Astrocyte of the cerebellum (primary cell): ENCODE measurements at places on chromosomes 7 and 10.

DNA sequence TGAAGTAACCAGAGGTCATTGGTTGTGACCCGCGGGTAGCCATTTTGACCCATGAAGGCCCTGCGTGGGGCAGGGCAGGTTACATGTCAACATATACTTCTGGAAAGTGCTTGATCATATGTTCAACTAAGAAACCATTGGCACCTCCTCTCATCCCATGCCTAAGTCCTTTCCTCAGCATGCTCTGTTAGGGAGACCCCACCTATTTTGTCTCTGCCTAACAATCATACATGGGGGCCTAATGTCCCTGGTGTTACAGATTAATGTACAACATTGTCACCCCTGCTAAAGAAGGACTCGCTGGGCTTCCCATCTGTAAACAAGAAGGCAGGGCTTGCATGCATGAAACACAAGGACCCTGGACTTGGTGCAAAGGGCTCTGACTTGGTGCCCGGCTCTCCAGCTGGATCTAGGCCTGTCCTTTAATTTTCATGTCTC lies 133.7 kb upstream of the TNS3 start:
- DNase-seq: no peak

- DNase-seq: no peak
Observed at GRCh38 chr7:4270941-4271715, 411.0 kb upstream of the FOXK1 start.

DNA sequence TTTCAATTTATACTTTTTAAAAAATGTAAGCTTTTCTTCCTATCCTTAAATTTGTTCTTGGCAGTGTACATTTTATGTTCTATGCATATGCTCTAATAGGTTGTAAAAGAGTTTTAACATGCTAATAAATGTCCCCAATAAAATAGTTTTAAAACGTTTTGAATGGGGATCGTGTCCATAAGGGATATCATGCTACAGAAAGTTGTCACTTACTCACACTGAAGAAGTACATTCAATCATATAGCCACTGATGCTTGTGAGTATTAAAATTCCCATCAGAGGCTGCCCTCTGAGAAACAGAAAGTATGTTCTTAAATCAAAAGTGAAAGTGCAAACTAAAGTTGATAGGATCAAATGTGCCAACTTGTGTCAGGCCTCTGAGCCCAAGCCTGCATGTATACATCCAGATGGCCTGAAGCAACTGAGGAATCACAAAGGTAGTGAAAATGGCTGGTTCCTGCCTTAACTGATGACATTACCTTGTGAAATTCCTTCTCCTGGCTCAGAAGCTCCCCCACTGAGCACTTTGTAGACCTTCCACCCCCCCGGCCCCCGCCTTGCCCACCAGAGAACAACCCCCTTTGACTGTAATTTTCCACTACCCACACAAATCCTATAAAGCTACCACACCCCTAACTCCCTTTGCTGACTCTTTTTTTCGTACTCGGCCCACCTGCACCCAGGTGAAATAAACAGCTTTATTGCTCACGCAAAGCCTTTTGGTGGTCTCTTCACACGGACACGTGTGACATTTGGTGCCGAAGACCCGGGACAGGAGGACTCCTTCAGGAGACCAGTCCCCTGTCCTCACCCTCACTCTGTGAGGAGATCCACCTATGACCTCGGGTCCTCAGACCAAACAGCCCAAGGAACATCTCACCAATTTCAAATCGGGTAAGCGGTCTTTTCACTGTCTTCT lies 877 bp upstream of the NOD1 start:
- DNase-seq: no peak

DNA sequence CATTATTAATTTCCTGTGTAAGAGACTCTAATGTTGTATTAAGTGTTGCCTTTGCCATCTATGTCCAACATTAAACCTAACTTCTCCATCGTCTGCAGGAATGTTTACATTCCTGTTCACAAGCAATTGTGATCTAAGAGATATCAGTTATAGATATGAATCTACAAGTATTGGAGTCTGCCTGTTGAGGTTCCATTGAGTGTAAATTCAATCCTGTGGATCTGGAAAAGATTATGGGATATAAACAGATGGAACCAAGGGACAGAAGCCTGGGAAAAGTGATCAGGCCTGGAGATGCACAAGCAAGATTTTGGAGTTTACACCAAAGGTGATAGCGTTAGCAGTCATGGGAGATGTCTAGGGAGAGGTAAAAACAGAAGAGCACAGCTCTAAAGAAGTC lies 135.5 kb downstream of the LSMEM1 start:
- no peak for DNase-seq

GRCh38 chr7:105649727-105650381 lies 68.6 kb upstream of the EFCAB10 start:
- DNase-seq: no peak
